ENCODE measurements at places on chromosomes 12 and 14.

DNA sequence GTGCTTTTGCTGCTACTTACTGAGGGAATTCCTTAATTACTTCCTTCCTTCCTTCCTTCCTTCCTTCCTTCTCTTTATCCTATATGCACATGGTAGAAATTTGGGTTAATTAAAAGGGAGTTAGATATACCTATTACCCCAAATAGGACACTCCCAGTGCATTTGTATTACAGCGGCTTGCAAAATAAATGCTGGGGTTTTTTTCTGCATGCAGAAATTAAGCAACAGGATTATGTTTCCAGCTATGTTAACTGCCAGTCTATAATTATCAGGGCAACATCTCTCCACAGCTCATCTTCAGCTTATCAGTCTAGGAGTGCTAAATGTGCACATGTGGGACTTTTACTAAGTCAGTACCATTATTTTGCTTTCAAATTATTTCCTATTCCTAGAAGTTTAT, 132.9 kb upstream of the SLC35F4 start:
- no peak for DNase-seq

GRCh38 chr12:113135178-113136127, at the start of gene RASAL1:
RASAL1 (minus strand) TSS chr12:113135761; CDS start chr12:113135462, 299 bp downstream.
- DNase-seq = no peak

GRCh38 chr14:23025151-23025814, 9.4 kb downstream of the PSMB5 start:
- no peak for DNase-seq

DNA sequence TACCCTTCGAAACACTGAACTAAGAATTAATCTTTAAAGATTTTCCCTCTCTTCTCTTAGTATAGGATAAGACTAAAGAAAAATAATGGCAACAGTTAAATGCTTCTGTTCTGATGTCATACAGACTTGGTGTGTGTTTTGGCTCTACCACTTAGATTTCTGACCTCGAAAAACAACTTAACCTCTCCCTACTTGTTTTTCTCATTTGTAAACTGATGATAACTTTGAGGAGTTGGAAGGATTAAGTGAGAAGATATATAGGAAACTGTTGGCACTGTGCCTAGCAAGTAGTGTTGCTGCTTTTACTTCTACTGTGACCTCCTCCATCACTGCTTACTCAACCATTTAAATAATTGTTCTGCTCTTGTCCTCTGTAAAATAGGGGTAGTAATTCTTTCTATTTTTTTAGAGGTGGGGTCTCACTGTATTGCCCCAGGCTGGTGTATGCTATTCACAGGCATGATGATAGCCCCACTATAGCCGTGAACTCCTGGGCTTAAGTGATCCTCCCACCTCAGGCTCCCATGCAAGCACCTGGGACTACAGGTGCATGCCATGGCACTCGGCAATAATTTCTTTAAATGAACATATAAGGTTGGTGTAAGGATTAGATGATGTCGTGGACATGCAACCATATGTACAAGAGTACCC, 22.4 kb downstream of the PALS1 start:
- DNase-seq = no peak

DNA sequence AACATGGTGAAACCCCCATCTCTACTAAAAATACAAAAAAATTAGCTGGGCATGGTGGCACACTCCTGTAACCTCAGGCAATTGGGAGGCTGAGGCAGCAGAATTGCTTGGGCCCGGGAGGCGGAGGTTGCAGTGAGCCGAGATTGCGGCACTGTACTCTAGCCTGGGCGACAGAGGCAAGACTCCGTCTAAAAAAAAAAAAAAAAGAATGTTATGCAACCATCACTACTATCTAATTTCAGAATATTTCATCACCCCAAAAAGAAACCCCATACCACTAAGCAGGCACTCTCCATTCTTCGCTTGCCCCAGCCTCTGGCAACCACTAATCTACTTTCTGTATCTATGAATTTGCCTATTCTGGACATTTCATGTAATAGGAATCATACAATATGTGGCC, 68.8 kb upstream of the AMN start:
- DNase-seq = no peak

GRCh38 chr14:53450871-53451270, 297.7 kb upstream of the DDHD1 start:
- DNase-seq = no peak

DNA sequence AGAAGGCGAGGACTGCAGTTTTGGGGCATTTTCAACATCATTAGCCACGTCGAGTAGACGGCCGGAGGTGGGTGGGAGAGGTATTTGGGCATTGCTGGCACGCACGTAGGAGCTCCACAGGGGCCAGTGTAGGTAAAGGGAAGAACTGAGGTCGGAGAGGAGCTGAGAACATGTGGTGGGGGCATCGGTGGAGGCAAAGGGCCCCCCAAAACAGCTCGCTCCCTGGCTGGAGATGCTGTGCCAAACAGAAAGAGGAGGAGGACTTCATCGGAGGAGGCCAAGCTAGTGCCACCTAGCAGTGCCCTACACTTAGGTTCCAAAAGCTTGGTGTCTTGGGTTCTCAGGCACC, 52.0 kb upstream of the PPP2R5C start:
- DNase-seq = no peak

- no peak for DNase-seq
These were observed 1054.3 kb downstream of the VRK1 start for GRCh38 chr14:97851428-97851995.

GRCh38 chr12:50110127-50110761, 1.8 kb upstream of the COX14 start:
- no peak for DNase-seq

- DNase-seq = no peak
These were observed 182.7 kb upstream of the TMPO start for GRCh38 chr12:98332642-98333041.

DNA sequence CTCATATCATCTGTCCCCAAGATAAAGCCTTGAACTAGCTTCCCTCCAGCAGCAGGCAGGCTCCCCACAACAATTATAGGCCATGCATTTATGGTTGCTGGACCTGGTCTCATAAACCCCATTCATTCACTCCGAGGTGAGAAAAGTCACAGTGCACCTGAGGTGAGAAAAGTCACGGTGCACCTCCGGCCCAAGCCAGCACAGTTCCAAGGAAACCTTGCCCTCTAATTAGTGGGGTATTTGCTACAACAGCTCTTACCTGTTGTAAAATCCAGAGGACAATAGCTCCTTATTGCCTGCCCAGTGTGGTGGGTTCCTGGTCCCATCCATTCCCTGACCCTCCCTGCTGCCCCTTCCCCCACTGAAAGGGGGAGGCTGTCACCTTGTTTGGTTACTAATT, 65.6 kb downstream of the FBXL14 start:
- DNase-seq = no peak

- peak; percentile 1 for DNase-seq
These were observed 24.0 kb downstream of the CCDC38 start for GRCh38 chr12:95918194-95918993.

GRCh38 chr12:126830778-126831680, 1435.9 kb upstream of the TMEM132C start:
- no peak for DNase-seq

- no peak for DNase-seq
These were observed 65.5 kb downstream of the RASSF3 start for GRCh38 chr12:64675795-64676194.

GRCh38 chr14:90508536-90509254, 111.9 kb downstream of the CALM1 start:
- DNase-seq = peak; percentile 81

DNA sequence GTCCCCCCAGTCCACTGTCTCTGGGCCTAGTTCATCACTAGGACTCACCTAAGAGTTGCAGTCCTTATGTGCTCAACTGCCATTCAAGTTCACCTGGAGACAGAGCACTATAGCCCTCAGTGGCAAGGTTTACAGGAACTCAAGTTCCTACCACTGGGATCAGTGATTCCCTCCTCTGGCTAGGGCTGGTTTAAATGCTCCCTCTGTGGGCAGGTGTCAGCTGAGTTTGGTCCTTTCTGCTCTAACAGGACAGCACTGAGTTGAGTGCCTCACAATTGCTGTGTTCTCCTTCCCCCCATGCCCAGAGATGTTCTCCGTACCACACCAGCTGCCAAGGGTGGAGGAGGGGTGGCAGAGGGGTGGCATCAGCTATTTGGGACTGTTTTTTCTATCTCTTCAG, 20.8 kb upstream of the SAV1 start:
- no peak for DNase-seq
